Stimulated activated CD8-positive, alpha-beta memory T cell treated with anti-CD3 and anti-CD28 coated beads, Interleukin-7, amount 100 ng/mL, for 1 hour (primary cell): ENCODE measurements at places on chromosomes 16 and 17.

DNA sequence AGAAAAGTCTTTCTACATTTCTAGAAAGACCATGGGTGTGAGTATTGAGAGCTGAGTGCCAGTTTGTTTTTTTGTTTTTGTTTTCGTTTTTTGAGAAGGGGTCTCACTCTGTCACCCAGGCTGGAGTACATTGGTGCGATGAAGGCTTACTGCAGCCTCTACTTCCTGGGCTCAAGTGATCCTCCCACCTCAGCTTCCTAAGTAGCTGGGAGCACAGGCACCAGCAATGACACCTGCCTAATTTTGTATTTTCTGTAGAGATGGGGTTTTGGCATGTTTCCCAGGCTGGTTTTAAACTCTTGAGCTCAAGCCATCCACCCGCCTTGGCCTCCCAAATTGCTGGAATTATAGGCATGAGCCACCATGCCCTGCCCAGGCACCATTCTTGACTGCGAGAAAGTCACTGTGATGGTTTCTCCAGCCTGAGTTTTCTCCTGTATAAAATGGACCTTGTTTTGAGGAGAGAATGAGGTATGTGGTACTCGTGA is 673.8 kb downstream of the MAF start:
- DNase-seq, result no peak

GRCh38 chr17:75933808-75934207 is 7.0 kb downstream of the FBF1 start:
- no peak for DNase-seq

- no peak for DNase-seq
These were observed 246.5 kb downstream of the C16orf95 start for GRCh38 chr16:87070657-87071056.

- no peak for DNase-seq
These were observed 19.1 kb downstream of the CUEDC1 start for GRCh38 chr17:57935833-57936807.
